8988T (cell line): ENCODE measurements at places on chromosomes 5 and 9.

DNA sequence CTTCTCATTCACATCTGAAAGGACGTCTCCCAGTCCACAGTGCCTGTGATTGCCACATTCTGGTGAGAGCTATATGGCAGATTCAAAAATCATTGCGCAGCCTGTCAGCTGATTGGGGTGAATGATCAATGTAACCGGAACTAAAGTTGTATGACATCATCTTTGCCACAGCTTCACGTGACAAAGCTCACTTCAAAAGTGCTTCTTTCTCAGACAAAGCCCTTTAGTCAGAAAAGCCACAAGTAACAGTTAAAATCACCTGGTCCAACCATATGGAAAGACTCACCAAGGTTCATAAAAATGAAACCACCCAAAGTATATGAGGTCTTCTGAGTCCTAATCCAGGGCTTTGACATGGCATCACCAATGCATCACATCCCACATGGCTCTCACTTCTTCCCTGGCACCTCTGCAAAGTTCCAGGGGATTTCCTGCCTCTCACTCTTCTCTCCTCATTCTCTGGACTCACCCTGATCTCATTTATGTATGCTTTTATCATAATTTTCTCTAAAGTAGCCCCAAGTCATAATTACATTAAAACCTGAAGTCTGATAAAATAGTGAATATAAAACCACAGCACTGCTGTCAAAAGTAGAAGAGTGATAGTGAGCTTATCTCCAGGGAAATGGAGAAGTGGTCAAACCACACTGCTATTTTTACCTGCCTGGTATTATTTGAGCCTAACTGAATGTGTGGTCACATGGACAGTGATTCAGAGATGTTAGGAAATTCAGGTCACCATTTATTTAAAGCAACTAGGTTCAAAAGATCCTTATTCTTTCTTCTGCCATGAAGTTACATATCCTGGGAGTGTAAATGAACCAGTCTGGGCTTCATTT lies 193.1 kb upstream of the PTGER4 start:
- no peak for DNase-seq

DNA sequence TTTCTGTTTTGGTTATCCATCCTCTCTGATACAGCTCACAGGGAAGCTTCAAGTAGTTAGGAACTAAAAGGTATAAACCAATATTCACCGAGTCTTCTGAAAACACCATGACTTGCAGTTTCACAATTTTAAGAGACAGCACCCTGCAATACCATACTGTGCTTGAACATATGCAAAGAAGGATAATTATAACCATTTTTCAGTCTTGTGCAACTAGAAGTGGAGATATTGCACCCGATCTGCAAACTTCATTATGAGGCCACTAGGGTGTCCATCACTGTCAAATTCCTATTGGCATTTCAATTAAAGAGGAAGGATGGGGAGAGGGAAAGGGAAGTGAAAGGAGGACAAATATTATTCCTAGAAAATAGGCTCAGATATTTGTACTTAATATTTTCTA lies 32.4 kb upstream of the CEP120 start:
- no peak for DNase-seq

- DNase-seq, result no peak
Observed at GRCh38 chr5:80976985-80977384, 16.8 kb downstream of the RASGRF2 start.

- no peak for DNase-seq
Observed at GRCh38 chr9:20853866-20854265, 169.8 kb downstream of the FOCAD start.

- DNase-seq, result no peak
Observed at GRCh38 chr5:112290691-112291090, 128.4 kb downstream of the EPB41L4A start.

DNA sequence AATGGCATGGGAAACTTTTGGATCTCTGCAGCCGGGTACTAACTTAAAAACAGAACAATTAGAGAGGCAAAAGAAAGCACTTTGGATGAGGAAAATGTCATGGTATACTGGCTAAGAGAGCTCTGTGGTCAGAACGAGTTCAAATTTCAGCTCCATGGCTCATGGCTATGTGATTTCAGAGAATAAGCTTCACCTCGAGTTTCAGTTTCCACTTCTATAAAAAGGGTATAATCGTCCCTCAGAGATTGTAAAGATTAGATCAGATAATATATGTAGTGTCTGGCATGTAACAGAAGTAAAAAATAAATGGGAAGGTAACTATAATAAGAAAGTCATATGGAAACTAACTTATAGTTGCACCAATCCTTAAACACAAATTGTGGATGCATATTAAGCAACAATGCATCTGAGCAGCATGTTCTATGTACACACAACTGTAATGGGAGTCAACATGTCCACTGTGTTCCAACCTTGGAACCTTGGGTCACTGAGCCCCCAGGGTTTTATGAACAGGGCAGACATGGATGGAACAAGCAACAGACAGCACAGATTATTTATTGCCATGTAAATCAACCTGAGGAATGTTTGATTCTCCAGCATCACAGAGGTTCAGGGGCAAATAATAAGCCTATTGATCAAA lies 145.4 kb downstream of the MAPKAP1 start:
- no peak for DNase-seq

DNA sequence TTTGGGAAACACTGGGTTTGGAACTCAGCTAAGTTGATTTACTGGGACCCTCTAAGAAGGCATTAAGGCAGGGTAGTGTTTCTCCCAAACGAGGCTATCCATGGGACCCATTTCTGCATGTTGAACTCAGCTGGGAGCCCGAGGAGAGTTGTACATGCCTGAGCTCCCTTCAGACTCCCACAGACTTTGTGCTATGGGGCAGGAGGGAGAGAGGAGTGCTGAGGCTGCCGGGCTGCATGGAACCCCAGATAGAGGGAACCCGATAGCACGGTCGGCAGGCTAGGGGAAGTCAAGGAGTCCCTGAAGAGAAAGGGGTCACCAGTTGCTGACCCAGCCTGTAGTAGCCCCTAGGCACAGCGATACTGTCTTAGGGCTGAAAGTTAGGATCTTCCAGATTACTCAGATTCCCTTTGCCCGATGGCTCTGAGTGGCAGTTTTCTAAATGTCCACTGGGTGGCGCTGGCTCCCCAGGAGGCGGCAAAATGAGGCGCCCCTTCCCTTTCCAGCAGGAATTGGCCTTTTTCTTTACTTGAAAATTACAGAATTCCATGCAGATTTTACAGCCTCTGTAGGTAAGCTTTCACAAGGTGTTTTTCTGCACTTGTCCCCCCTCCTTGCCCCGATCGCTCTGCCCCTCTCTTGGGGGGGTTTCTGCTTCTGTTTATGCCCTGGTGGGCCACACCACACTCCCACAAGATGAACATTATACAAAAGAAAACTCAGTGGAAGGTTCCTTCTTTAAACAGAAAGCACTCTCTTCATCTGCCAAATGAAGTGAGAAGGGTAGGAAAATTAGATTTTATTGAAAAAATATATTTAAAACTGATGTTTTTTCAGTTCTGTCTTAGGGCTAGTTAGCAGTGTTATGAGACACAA lies 17.8 kb downstream of the NANS start:
- no peak for DNase-seq

DNA sequence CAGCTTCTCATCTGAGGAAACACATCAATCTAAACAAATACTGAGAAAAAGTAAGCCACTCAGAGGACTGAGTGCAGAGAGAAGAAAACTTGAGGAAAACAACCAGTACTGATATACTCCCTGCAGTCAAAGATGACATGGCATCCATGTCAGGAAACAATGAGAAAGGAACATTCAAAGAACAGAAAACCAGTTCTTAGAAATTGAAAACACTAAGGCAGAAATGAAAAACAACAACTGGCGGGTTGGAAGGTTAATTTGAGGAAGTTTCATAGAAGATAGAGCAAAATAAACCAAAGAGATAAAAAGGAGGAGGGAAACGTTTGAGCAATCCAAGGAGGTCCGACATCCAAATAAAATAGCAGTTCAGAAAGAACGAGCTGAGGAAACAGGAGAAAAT lies 475.2 kb downstream of the HINT1 start:
- no peak for DNase-seq

DNA sequence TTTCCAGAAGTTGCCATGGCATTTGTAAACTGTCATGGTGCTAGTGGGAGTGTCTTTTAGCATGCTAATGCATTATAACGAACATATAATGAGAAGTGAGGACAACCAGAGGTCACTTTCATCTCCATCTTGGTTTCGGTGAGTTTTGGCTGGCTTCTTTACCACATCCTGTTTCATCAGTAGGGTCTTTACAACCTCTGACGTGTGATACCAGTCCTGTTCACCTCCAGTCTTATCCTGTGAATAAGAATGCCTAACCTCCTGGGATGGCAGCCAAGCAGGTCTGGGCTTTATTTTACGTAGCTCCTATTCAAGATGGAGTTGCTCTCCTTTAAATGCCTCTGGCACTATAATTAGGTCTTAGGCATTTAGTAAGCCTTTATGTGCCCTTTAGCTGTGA lies 20.4 kb upstream of the RFK start:
- no peak for DNase-seq

DNA sequence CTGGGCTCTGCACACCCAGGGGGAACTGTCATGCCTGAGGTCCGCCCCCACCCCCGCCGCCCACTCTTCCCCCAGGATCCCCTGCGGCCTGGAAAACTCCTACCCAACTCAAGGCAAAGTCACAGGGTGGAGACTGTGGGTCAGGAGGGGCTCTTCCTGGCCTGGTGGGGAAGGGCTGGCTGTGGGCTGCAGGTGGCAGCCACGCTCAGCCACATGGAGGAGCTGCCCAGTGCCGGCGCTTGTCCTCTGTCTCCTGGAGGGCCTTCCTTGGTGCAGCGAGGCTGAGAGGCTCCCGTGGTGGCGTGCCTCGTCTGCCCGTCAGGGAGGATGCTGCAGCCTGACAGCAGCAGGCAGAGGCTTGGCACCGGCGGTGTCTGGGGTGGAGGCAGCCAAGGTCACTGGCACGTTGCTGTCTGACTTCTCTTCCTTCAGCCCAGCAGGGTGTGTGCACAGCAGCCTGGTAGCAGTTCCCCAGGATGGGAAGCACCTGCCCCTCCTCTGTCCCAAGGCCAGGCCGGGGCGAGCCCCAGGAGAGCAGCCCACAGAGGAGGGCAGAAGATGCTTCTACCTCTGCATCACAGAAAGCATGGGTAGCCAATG lies 78.1 kb downstream of the ADAMTS2 start:
- DNase-seq, result no peak

- DNase-seq, result peak; percentile 62
Observed at GRCh38 chr5:140840978-140841962, at the start of gene PCDHA8. TSS of gene PCDHA8 (plus strand) at chr5:140841187. CDS start at chr5:140841322, 135 bp downstream.

GRCh38 chr5:167639273-167639672 lies 652.2 kb upstream of the WWC1 start:
- DNase-seq, result no peak

- DNase-seq, result no peak
Observed at GRCh38 chr9:34961574-34962490, 3.7 kb downstream of the PHF24 start.

DNA sequence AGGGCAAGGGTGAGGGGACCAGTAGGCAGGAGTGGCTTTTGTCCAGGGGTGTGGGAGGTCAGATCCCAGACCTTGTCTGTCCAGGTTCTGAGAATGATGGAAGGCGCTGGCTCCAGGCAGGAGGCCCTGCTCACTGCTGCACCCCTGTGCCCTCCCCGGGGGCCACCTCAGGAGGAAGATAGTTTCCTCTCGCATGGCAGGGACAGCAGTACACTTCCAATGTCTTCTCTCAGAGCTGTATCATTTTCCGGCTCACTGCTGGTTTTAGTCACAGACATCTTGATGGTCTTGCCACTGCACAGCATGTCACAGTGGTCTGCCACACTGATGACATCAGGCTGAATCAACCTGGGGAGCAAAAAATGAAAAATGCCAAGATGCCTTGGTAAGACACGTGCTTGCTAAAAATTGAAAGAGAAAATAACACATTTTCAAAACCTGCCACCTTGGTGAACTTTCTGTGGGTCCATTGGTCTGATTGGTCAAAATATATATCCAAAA lies 3.3 kb upstream of the SLC6A3 start:
- no peak for DNase-seq

GRCh38 chr9:96719921-96720320 lies 58.0 kb downstream of the ZNF510 start:
- no peak for DNase-seq

- no peak for DNase-seq
Observed at GRCh38 chr5:143471666-143472464, 68.4 kb upstream of the NR3C1 start.

DNA sequence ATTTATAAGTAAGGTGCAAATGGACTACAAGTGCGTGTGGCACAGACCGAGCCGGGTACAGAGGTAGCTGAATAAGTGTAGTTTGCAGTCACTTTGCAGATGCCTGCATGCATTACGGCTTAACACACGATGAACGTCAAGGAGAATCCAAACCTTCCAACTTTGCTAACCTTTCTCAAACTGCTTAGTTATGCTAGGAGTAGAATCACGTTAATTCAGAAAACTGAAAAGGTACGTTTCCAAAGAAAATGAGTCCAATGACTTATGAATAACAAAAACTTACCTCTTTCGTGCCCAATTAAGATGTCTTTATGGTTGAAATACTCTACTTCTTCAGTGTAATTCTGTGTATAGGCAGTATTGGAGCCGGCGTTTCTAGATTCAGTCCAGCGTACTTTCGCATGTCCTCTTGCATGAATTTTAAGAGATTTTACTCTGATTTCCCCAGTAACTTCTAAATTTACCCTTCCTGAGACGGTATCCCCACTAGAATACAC lies 539 bp downstream of the ARRDC3 start:
- no peak for DNase-seq

DNA sequence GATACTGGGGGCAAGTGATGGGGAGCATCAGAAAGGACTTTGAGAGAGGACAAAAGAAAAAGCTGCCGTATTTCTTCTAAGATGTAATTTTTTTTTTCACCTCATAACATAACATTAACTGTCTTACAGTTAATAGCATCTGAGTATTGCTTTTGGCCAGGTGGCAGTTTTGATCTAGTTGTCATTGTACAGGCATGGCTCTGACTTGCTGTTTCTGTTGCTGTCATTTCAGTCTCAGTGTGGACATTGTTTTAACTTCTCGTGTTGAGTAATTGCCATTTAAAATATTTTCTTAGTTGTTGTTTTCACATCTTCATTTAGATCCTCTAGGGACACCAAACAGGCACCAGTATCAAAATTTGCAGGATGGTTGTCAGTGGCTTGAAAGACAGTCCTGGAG lies 12.4 kb downstream of the SMAD5 start:
- no peak for DNase-seq

- no peak for DNase-seq
Observed at GRCh38 chr5:176180339-176180738, 57.9 kb upstream of the SIMC1 start.

- DNase-seq, result no peak
Observed at GRCh38 chr9:107807183-107807582, 317.6 kb upstream of the KLF4 start.
